ENCODE measurements at places on chromosomes 6 and 20. TPM values are rescaled to one million over a fixed set of nuclear protein-coding genes. Genes with fewer than 3 reads are reported as not detected.

Gene ERGIC3
- total RNA-seq = 201 TPM

Gene C6orf58
- not detected for total RNA-seq

Gene C6orf15
- total RNA-seq = not detected

Gene PLG
- not detected for total RNA-seq

Gene HACE1
- total RNA-seq = 16.4 TPM

Gene ESR1
- 0.98 TPM for total RNA-seq

Gene LRRN4
- not detected for total RNA-seq

Gene SIM1
- 2.9 TPM for total RNA-seq

Gene TFAP2C
- total RNA-seq = 1.2 TPM

Gene SGK1
- total RNA-seq = 40.5 TPM

Gene C6orf132
- 4.5 TPM for total RNA-seq

Gene GPX5
- total RNA-seq = not detected

Gene MC3R
- total RNA-seq = not detected

Gene MOXD1
- 14.3 TPM for total RNA-seq

Gene POM121L2
- total RNA-seq = not detected

Gene IRF4
- 9.0 TPM for total RNA-seq

Gene DACT2
- not detected for total RNA-seq

Gene SLC22A1
- total RNA-seq = 1.5 TPM

Gene BTNL2
- not detected for total RNA-seq

Gene IRAK1BP1
- 7.4 TPM for total RNA-seq

Data from subcutaneous preadipocyte (primary cell).